ENCODE measurements at places on chromosomes 1 and 21. TPM values are rescaled to one million over a fixed set of nuclear protein-coding genes. Genes with fewer than 3 reads are reported as not detected.
A peak's percentile ranks its signal among the peaks of the same experiment; 100 is the strongest.

Gene HCRTR1
- total RNA-seq = not detected

Gene ST6GALNAC5
- total RNA-seq = not detected

Gene DMRTA2
- total RNA-seq = not detected

Gene RNU1-3
- total RNA-seq = 3,994 TPM

Gene TSACC
- not detected for total RNA-seq

Gene S100A7A
- total RNA-seq = not detected

Gene AKT3
- total RNA-seq = 124 TPM

Gene KCNH1
- total RNA-seq = not detected

DNA sequence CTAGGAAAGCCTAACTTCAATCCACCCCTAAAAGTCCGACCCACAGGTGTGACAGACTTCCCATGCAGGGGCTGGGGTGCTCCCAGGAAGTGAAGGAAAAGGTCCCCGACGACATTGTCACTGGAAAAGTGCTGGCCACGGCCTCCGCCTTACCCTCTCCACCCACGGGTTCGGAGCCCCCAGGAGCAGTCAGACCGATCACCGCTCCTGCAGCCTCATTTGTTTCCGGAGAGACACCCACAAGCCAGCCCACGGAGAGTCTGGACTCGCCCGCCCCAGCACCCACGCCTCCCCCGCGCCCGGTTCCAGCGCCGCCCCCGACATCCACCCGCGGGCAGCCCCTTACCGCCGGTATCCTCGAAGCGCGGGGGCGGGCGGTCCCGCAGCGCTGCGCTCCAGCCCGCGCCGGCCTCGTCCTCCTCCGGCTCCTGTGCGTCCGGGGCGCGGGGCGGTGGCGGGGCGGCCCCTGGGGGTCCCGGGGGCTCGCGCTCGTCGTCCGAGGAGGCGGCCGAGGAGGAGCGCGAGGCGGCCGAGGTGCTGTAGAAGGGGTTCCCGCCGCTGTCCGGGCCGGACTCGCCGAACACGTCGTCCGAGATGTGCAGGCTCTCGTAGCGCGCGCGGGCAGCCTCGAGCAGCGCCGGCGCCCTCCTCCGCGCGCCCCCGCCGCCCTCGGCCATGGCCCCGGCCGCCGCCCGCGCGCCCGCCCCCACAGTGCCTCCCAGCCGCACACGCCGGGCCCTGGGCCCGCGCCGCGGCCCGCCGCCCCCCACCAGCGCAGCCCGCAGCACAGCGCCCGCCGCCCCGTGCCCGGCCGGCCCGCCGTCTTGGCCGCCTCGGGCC lies 660 bp downstream of the PGBD5 start:
- H3K4me3 ChIP-seq = peak overlapping the region; percentile 15
- H3K27ac ChIP-seq = no peak overlapping the region
- H3K4me1 ChIP-seq = peaks cover 2% of the 10 kb centered on the region
- H3K36me3 ChIP-seq = no peaks in the 10 kb centered on the region

GRCh38 chr1:205950826-205951549 lies 7.7 kb upstream of the SLC26A9 start:
- DNase-seq = no peak
- no peaks in the 10 kb centered on the region for H3K36me3 ChIP-seq
- H3K4me3 ChIP-seq = no peak overlapping the region
- H3K4me1 ChIP-seq = no peaks in the 10 kb centered on the region

GRCh38 chr1:25890239-25891034 lies 14.9 kb upstream of the PAQR7 start:
- no peak overlapping the region for H3K27ac ChIP-seq
- H3K36me3 ChIP-seq = no peaks in the 10 kb centered on the region
- peaks cover 4% of the 10 kb centered on the region for H3K4me1 ChIP-seq
- H3K4me3 ChIP-seq = no peak overlapping the region

GRCh38 chr1:155320661-155321617 lies at the start of gene RUSC1:
Gene RUSC1, plus strand, starts transcription at chr1:155320894. Its CDS starts 880 bp downstream, at chr1:155321774.
- H3K36me3 ChIP-seq = no peaks in the 10 kb centered on the region
- peaks cover 5% of the 10 kb centered on the region for H3K4me1 ChIP-seq
- H3K27me3 ChIP-seq = no peaks in the 10 kb centered on the region
- no peak within 1 kb of the TSS for H3K27ac ChIP-seq
- H3K4me3 ChIP-seq = peak within 1 kb of the TSS; percentile 36

GRCh38 chr1:43419627-43420425 lies 30.1 kb downstream of the SZT2 start:
- no peak overlapping the region for H3K27ac ChIP-seq
- H3K36me3 ChIP-seq = peaks cover 95% of the 10 kb centered on the region
- peaks cover 5% of the 10 kb centered on the region for H3K4me1 ChIP-seq
- H3K4me3 ChIP-seq = no peak overlapping the region
- no peaks in the 10 kb centered on the region for H3K27me3 ChIP-seq
- DNase-seq = no peak

- DNase-seq = no peak
- no peak overlapping the region for H3K4me3 ChIP-seq
- no peaks in the 10 kb centered on the region for H3K36me3 ChIP-seq
- H3K27me3 ChIP-seq = no peaks in the 10 kb centered on the region
- H3K27ac ChIP-seq = no peak overlapping the region
- H3K4me1 ChIP-seq = no peaks in the 10 kb centered on the region
Measured at GRCh38 chr1:88371436-88372023, 312.5 kb upstream of the PKN2 start.
